ENCODE measurements at places on chromosomes 3 and 15. TPM values are rescaled to one million over a fixed set of nuclear protein-coding genes. Genes with fewer than 3 reads are reported as not detected.

- H3K4me1 ChIP-seq = peaks cover 56% of the 10 kb centered on the region
- no peaks in the 10 kb centered on the region for H3K36me3 ChIP-seq
- DNase-seq = peak; percentile 64
- H3K4me3 ChIP-seq = no peak overlapping the region
These were observed 31.0 kb downstream of the ANP32A start for GRCh38 chr15:68789534-68790241.

DNA sequence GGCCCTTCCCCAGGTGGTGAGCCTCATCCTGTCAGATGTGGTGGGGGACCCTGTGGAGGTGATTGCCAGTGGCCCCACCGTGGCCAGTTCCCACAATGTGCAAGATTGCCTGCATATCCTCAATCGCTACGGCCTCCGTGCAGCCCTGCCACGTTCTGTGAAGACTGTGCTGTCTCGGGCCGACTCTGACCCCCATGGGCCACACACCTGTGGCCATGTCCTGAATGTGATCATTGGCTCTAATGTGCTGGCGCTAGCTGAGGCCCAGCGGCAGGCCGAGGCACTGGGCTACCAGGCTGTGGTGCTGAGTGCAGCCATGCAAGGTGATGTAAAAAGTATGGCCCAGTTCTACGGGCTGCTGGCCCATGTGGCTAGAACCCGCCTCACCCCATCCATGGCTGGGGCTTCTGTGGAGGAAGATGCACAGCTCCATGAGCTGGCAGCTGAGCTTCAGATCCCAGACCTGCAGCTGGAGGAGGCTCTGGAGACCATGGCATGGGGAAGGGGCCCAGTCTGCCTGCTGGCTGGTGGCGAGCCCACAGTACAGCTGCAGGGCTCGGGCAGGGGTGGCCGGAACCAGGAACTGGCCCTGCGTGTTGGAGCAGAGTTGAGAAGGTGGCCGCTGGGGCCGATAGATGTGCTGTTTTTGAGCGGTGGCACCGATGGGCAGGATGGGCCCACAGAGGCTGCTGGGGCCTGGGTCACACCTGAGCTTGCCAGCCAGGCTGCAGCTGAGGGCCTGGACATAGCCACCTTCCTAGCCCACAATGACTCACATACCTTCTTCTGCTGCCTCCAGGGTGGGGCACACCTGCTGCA lies 4.8 kb downstream of the GLYCTK start:
- H3K4me1 ChIP-seq = peaks cover 13% of the 10 kb centered on the region
- no peaks in the 10 kb centered on the region for H3K27me3 ChIP-seq
- no peak for DNase-seq
- no peaks in the 10 kb centered on the region for H3K36me3 ChIP-seq
- no peak overlapping the region for H3K4me3 ChIP-seq
- no peak overlapping the region for H3K27ac ChIP-seq

The C3orf52 gene
- 14.6 TPM for total RNA-seq

The DPPA4 gene
- 11.4 TPM for total RNA-seq

The FAM107A gene
- total RNA-seq = 0.93 TPM

GRCh38 chr3:187025656-187026316 lies 95.5 kb downstream of the ST6GAL1 start:
- peaks cover 5% of the 10 kb centered on the region for H3K4me1 ChIP-seq
- no peak overlapping the region for H3K4me3 ChIP-seq
- no peaks in the 10 kb centered on the region for H3K36me3 ChIP-seq
- H3K27ac ChIP-seq = peak overlapping the region; percentile 59

DNA sequence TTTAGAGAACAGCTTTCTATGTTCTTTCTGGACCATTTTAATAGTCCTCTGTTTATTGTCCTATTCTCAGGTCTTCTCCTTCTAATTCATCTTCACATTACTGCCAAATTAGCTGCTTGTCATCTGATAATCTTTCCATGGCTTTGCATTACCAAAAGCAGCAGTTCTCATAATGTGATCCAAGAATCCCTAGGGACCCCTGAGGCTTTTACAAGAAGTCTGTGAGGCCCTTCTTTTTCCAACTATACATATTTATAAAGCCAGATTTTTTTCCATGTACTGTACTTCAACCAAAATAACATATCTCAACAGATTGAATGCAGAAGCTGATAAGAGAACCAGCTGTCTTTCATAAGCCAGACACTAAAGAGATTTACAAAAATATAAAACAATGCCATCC lies 162.5 kb upstream of the BFSP2 start:
- H3K4me3 ChIP-seq = no peak overlapping the region
- no peak overlapping the region for H3K27ac ChIP-seq
- H3K27me3 ChIP-seq = no peaks in the 10 kb centered on the region
- H3K4me1 ChIP-seq = no peaks in the 10 kb centered on the region

DNA sequence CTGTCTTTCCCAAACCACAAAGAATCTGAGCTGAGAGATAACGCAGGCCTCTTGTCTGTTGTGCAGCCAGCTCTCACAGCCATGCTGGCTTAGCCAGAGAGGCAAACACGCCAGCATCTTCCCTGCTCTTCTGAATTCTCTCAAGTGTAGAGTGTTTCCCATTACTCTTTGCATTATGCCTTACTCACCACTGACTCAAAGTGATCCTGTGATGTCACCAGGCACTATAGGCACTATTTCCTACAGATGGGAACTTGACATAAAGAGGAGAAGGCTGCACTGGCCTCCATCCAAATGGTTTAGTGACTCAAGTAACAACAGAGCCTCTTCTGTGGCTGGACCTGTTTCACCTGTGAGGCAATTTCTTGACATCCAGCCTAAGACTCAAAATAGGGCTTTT lies 44.4 kb downstream of the PDZRN3 start:
- no peak overlapping the region for H3K4me3 ChIP-seq
- H3K27ac ChIP-seq = peak overlapping the region; percentile 28
- peaks cover 17% of the 10 kb centered on the region for H3K4me1 ChIP-seq
- no peaks in the 10 kb centered on the region for H3K36me3 ChIP-seq

DNA sequence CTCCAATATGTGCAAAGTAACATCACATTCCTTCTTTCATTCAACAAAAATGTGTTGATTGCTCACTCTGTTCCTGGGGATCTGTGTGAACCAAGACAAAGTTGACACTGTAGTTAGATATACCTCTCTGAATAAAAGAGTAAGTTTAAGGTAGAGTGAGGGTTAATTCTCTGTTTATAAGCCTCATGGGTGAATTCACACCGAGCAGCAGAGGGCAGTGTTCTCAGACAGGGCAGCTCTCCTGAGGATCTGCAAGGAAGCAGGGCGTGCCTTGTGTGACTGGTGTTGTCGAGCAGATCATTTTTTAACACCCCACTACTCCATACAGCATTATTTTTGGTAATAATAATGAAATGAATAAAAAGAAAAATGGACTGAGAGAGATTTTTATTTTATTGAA lies 34.4 kb downstream of the PAQR9 start:
- no peaks in the 10 kb centered on the region for H3K4me1 ChIP-seq
- no peaks in the 10 kb centered on the region for H3K27me3 ChIP-seq
- no peak overlapping the region for H3K27ac ChIP-seq
- DNase-seq = no peak
- no peaks in the 10 kb centered on the region for H3K36me3 ChIP-seq

DNA sequence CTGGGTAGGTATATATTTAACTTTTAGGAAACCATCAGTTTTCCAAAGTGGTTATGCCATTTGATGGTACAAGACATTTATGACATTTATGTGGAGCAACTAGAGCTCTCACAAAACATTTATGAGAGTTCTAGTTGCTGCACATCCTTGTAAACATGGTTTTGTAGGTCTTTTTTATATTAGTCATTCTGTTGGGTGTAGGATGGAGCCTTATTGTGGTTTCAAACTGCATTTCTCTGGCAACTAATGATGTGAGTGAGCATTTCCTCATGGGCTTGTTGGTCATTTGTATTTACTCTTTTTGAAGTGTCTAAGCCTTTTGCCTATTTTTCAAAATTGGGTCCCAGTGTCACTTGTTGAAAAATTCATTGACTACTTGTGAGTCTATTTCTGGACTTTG lies 45.7 kb upstream of the MGLL start:
- no peaks in the 10 kb centered on the region for H3K36me3 ChIP-seq
- no peak for DNase-seq
- no peak overlapping the region for H3K27ac ChIP-seq
- H3K27me3 ChIP-seq = no peaks in the 10 kb centered on the region
- H3K4me3 ChIP-seq = no peak overlapping the region

The FGF7 gene
- total RNA-seq = 13.0 TPM

DNA sequence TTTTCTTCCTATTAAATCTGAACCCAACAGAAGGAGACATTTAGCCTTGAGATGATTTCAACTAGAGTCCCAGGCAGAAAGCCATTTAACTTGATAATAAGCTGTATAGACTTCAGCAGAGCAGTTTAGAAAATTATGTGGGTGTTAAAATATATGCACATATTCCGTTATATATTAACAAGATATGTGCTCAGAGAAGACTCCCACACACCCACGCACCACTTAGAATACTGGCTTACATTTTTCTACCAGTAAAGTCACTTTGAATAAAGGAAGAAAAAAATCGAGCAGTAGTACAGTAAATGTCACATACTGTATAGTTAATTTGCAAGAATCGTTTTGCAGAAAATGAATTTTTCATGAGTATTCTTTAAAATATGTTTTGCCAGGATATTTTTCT lies 599.3 kb downstream of the FGF12 start:
- H3K4me3 ChIP-seq = no peak overlapping the region
- H3K27ac ChIP-seq = no peak overlapping the region
- H3K27me3 ChIP-seq = no peaks in the 10 kb centered on the region
- H3K36me3 ChIP-seq = no peaks in the 10 kb centered on the region

- no peaks in the 10 kb centered on the region for H3K27me3 ChIP-seq
- H3K27ac ChIP-seq = no peak overlapping the region
- DNase-seq = no peak
- no peaks in the 10 kb centered on the region for H3K36me3 ChIP-seq
- H3K4me3 ChIP-seq = no peak overlapping the region
These were observed 10.2 kb upstream of the FSIP1 start for GRCh38 chr15:39792844-39793335.

DNA sequence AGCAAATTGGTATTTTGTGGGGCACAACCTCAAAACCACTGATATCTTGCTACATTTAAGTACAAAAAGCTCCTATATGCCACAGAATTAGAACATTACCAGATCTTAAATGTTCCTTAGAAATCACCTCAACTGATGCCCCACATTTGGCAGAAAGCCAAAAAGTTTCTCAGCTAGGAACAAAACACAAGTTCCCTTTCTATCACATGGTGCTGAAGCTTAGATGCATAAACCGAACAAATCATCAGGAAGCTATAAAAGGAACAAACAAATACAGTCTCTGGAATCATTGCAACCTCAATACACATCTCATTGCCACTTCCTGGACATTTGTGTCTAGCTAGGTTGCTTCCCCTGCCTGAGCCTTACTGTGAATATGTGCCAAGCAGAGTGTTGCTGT lies 492.6 kb downstream of the LPP start:
- no peaks in the 10 kb centered on the region for H3K27me3 ChIP-seq
- no peaks in the 10 kb centered on the region for H3K4me1 ChIP-seq
- H3K36me3 ChIP-seq = no peaks in the 10 kb centered on the region

The TNIK gene
- total RNA-seq = 15.0 TPM

The TRH gene
- not detected for total RNA-seq

All from hepatocyte (in vitro differentiated cells).